Posterior vena cava (tissue), 2 donors: ENCODE measurements at places on chromosomes 3 and 15.

GRCh38 chr15:83365370-83365938, 81.0 kb upstream of the BNC1 start:
- no peak for DNase-seq

GRCh38 chr3:75110741-75111140, 496.3 kb upstream of the CNTN3 start:
- no peak for DNase-seq

GRCh38 chr15:28107904-28108275, 8.8 kb upstream of the OCA2 start:
- no peak for DNase-seq

- no peak for DNase-seq
Observed at GRCh38 chr3:11273891-11274291, 1.7 kb downstream of the ATG7 start.

GRCh38 chr3:4589475-4590097, 96.4 kb downstream of the ITPR1 start:
- DNase-seq, result no peak

- no peak for DNase-seq
Observed at GRCh38 chr3:25503898-25504301, 75.8 kb downstream of the RARB start.

DNA sequence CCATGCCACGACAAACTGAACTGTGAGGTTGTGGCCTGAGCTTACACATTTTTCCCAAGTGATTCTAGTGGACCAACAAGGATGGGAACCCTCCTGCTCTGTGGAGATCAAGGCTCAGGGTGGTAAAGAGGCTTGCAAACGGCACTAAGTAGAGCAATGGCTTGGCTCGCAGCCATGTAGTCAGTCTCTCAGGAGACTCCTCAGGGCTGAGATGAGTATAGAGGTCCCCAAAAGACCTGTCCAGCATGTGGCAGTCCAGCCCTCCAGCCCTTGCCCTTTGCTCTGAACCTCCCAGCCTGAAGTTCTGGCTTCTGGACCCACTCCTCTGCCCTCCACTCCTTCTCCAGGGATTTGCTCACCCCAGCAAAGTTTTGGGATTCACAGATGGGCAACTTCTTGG, 8.3 kb upstream of the CAMP start:
- DNase-seq, result no peak

DNA sequence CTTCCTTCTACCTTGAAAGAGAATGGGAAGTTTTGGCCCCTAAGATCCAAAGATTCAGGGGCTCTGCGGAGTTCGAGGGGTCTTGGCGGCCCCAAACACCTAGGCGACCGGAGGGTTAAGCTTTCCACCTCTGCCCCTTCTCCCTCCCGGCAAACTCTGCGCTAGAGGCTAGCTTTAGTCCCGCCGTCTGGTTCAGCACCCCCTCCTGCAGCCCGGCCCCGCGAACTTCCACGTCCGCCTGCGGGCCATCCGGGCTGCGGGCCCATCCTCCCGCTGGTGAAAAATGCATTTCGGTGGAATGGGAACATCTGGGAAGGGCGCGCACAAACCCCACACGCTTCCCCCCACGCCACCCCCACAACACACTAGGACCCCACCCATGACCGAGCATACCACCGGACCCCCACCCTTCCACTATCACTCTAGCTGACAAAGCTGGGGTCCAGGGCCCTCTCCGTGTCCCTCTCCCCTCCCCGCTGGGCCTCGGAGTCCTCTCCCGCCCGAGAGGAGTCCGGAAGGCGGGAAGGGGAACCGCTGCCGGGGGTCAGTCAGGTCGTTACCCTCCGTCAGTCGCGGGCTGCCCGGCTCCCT, 1.0 kb downstream of the SHOX2 start:
- no peak for DNase-seq

DNA sequence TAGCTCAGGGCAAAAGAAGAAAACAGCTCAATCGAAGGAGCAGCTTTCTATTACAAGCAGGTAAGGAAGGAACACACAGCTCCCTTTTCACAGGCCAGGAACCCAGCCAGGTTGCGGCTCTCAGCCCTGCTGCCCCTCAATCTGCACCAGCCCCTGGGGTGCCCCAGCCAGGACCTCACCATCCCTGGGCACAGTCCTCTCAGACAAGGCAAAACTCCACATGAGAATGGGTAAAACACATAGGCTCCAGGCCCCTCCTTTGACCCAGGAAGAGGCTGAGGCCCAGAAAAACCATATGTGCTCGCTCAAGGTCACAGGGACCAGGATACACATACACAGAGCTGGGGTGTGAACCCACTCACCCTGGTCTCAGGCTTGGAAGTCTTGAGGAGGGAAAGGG, 178.7 kb upstream of the TLE3 start:
- DNase-seq, result peak; percentile 12
